ENCODE measurements at places on chromosomes 2 and 18.

DNA sequence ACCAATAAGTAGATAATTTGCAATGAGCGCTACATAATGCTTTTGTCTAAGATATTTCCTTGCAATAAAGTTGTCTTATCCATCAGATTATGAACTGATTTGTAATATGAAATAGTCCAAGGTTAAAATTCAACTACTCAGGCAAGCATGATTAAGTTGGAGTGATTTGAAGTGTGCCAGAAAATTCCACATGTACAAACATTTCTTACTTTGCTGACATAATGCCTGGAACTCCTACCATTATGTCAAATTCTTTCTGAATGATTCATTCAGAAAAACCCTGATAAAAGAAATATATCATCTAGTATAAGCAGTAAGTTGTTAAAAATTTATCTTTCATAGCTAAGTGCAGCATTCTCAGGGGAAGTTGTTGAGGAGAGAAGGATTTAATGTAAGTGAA, 87.3 kb downstream of the CBLN2 start:
- no peak for DNase-seq

GRCh38 chr18:45852631-45853030, 27.2 kb downstream of the SIGLEC15 start:
- no peak for DNase-seq

- DNase-seq, result no peak
These were observed 95.4 kb downstream of the LAMA1 start for GRCh38 chr18:7021994-7022840.

DNA sequence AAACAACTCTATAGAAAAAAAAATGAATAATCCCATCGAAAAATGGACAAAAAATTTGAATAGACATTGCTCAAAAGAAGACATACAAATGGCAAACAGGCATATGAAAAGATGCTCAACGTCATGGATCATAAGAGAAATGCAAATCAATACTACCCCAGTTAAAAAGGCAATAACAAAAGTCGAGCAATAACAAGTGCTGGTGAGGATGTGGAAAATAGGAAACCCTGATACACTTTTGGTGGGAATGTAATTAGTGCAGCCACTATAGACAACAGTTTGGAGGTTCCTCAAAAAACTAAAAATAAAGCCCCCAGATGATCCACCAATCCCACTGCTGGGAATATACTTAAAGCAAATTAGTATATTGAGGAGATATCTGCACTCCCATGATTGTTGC, 701.5 kb downstream of the NUP35 start:
- DNase-seq, result no peak

GRCh38 chr18:13067966-13068365, 76.8 kb downstream of the CEP192 start:
- DNase-seq, result no peak

DNA sequence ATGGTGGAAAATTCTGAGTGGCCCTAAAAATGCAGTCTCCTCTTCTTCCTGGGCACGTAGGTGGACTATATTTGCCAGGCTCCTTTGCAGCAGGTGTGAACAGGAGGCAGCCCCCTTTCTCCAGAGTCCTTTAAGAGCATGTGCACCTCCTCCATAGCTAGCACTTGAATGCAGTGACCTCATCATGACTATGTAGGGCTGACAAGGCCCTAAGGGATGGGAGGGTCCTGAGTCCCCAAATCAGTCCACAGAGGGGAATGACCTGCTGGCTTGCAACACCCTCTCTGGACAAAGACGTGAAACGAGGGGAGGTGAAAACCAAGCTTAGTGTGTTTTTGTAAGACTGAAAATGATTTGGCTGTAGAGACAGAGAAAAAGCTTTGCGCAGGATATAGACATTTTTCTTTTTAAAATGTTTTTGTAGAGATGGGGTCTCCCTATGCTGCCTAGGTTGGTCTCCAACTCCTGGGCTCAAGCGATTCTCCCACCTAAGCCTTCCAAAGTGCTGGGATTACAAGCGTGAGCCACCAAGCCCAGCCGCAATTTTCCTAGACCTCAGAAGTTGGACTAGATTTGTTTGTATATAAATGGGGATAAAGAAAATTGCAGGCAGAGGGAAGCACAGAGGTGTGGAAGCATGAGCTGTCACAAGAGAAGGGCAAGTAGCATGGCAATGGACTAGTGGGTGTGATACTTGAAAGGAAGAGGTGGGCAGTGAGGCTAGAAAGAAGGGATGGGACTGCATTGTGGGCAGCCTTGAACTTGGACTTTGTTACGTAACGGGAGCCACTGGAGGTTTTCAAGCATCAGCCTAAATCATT, 28.8 kb downstream of the LONRF2 start:
- no peak for DNase-seq

GRCh38 chr2:28665041-28665704, 86.5 kb upstream of the PPP1CB start:
- no peak for DNase-seq

- DNase-seq, result no peak
These were observed 10.7 kb upstream of the IAH1 start for GRCh38 chr2:9463698-9464034.

- no peak for DNase-seq
These were observed 32.6 kb upstream of the RAPH1 start for GRCh38 chr2:203567691-203568090.

GRCh38 chr2:3241971-3242746, 135.5 kb downstream of the EIPR1 start:
- DNase-seq, result no peak

DNA sequence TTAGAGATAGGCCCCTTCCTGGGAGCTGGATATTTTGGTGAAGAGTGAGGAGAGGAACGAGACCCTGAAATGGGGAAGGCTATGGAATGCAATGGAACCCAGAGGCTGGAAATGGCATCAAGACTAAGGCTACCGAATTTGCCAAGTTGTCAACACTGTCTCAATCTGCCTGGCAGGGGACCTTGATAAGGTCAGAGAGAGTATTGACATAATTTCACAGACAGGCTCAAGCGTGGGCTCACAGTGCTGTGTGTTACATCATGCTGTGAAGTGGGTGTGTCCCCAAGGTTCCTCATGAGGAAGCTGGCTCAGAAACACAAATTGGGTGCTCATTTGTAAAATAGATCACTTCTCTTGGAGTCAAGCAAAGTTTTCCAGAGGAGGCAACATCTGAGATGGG, 51.8 kb upstream of the CYRIA start:
- no peak for DNase-seq

DNA sequence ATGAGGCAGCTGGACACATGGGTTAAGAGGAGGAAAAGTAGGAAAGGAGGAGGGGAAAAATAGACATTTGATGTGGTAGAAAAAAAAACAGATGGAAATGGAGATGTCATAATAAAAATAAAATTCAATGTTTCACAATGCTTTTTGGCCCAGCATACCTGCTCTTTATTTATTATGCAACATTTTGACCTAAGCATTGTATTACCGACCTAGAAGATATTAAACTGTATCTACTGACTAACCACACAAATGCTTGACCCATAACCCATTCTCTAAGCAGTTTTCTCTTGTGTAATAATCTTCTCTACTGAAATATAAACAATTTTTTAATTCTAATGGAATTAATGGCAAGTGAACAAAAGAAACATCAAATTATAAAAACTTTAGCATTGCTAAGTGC, 362.3 kb downstream of the FBXO15 start:
- no peak for DNase-seq

- no peak for DNase-seq
These were observed 98.3 kb upstream of the HDAC4 start for GRCh38 chr2:239498981-239499634.

DNA sequence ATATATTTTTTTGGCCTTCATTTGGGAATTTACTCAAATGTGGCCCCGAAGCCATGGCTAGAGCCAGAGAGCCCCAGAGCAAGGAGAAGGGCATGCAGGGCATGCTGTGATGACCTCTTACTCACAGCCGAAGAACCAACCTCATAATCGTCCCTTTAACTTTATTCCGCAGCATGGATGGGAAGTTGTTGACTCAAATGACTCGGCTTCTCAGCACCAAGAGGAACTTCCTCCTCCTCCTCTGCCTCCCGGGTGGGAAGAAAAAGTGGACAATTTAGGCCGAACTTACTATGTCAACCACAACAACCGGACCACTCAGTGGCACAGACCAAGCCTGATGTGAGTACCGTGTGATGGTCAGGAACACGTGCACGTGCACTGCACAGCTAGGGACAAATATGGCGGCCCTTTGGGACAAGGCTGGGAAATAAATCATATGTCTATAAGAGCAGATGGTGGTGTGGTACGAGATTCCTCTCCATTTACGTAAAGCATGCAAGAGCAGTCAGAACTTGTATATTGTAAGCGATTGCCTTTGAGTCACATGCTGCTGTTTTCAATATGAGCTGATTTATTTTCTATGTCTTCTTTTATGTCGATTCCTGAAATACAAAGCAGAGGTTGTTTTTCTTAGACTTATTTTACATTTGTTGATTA, 280.9 kb downstream of the NEDD4L start:
- DNase-seq, result no peak

DNA sequence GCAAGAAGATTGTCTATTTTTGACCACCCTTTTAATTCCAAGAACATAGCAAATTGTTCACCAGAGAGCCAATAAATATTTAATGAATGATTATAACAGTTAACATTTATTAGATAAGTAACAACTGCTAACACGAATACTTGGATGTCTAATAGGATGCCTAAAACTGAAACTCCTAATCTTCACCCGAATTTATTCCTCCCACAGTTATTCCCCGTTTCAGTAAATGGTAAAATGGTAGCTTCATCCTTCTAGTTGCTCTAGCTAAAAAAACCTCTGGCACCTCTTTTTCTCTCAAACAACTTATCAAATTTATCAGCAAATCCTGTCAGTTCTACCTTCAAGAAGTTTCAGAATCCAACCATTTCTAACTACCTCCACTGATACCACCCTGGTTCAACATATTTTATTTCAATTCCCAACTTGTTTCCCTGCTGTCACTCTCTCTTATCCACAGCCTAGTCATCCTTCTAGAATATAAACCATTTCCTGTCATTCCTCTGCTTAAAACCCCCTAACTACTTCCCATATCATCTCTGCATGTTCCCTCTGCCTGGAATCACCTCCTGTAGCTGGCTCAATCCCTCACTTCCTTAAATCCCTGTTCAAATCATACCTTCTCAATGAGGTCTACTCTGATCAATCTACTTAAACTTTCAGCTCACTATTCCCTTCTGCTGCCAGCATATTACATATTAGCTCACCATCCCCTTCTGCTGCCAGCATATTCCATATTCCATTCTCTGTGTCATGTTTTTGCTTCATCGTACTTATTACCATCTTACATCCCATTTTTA, 93.8 kb downstream of the ROCK2 start:
- DNase-seq, result no peak

Measured in activated B cell treated with CpG ODN at 0.5 μM for 24 hours (primary cell).